Upper lobe of right lung (tissue), 1 donor: ENCODE measurements at places on chromosomes 16 and 17. TPM values are rescaled to one million over a fixed set of nuclear protein-coding genes. Genes with fewer than 3 reads are reported as not detected.
A peak's percentile ranks its signal among the peaks of the same experiment; 100 is the strongest.

GRCh38 chr16:75301804-75302203 lies 50.4 kb upstream of the BCAR1 start:
- no peak overlapping the region for H3K27ac ChIP-seq
- H3K36me3 ChIP-seq: peaks cover 28% of the 10 kb centered on the region
- H3K4me3 ChIP-seq: no peak overlapping the region
- peaks cover 21% of the 10 kb centered on the region for H3K4me1 ChIP-seq
- no peak for DNase-seq

DNA sequence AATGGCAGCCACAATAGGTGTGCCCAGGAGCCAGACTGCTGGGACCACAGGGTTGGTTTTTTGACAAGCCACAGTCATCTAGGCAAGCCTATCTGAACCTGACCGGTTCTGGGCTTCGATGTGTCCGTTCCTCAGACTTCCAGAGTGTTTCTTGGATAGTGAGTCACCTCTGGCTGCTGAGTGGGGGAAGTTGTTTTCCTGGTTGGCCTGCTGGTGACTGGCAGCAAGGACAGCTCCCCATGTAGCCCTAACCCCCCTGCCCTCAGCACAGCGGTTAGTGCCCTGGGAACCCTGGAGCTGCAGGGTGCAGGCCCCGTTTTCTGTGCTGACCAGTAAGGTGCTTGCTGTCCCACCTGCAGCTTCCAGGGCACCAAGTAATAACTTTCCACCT lies 65.5 kb downstream of the PLD6 start:
- H3K27ac ChIP-seq: no peak overlapping the region
- H3K27me3 ChIP-seq: no peaks in the 10 kb centered on the region
- DNase-seq: no peak
- H3K4me3 ChIP-seq: no peak overlapping the region

- H3K4me1 ChIP-seq: no peaks in the 10 kb centered on the region
- DNase-seq: no peak
- no peak overlapping the region for H3K4me3 ChIP-seq
- H3K27me3 ChIP-seq: no peaks in the 10 kb centered on the region
These were observed 87.3 kb downstream of the TMEM100 start for GRCh38 chr17:55635253-55635914.

DNA sequence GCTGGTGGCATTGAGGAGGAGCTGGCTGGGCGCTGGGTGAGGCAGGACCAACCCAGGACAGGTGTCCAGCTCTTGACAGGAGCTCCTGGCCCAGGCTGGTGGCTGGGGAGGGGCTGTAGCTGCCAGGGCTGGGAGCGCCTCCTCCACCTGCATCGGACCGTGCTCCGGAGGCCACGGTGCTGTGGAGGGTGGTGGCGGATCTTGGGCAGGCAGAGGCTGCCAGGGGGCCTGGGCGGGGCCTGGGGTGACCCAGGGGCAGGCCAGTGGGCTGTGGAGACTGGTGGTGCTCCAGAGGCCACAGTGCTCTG lies 32.0 kb downstream of the SOX8 start:
- H3K4me3 ChIP-seq: no peak overlapping the region
- H3K4me1 ChIP-seq: no peaks in the 10 kb centered on the region
- H3K36me3 ChIP-seq: no peaks in the 10 kb centered on the region
- H3K27me3 ChIP-seq: no peaks in the 10 kb centered on the region
- no peak for DNase-seq
- H3K27ac ChIP-seq: no peak overlapping the region

GRCh38 chr16:53896722-53897121 lies 192.8 kb downstream of the FTO start:
- no peaks in the 10 kb centered on the region for H3K36me3 ChIP-seq
- no peak for DNase-seq
- no peak overlapping the region for H3K4me3 ChIP-seq
- H3K27ac ChIP-seq: no peak overlapping the region

GRCh38 chr16:27317738-27318391 lies 4.1 kb downstream of the IL4R start:
- no peak for DNase-seq
- peak overlapping the region; percentile 98 for H3K4me3 ChIP-seq
- peak overlapping the region; percentile 99 for H3K27ac ChIP-seq
- H3K27me3 ChIP-seq: no peaks in the 10 kb centered on the region

- no peak overlapping the region for H3K27ac ChIP-seq
- H3K36me3 ChIP-seq: no peaks in the 10 kb centered on the region
- no peaks in the 10 kb centered on the region for H3K4me1 ChIP-seq
- no peaks in the 10 kb centered on the region for H3K27me3 ChIP-seq
- no peak overlapping the region for H3K4me3 ChIP-seq
- no peak for DNase-seq
These were observed 6.1 kb downstream of the KRT35 start for GRCh38 chr17:41474863-41475262.

DNA sequence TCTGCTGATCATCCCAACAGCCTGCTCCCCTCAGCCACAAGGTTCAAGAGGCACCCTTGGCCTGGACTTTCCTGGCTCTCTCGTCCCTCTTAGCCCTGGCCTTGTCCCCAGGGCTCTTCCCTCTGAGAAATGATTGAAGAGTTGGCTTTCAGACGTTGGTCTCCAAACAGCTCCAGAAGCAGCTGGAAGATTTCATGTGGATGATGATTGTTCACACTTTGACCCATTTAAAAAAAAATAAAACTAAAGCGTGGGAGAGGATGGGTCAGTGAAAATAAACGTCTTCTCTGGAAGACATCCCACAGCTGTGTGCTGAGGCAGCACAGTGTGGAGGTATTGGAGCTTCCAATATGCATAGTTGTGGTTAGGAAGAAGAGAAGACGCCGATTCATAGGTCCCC lies 54.7 kb upstream of the CDH11 start:
- H3K27ac ChIP-seq: no peak overlapping the region
- H3K4me1 ChIP-seq: no peaks in the 10 kb centered on the region
- no peaks in the 10 kb centered on the region for H3K27me3 ChIP-seq
- H3K36me3 ChIP-seq: no peaks in the 10 kb centered on the region
- DNase-seq: no peak

DNA sequence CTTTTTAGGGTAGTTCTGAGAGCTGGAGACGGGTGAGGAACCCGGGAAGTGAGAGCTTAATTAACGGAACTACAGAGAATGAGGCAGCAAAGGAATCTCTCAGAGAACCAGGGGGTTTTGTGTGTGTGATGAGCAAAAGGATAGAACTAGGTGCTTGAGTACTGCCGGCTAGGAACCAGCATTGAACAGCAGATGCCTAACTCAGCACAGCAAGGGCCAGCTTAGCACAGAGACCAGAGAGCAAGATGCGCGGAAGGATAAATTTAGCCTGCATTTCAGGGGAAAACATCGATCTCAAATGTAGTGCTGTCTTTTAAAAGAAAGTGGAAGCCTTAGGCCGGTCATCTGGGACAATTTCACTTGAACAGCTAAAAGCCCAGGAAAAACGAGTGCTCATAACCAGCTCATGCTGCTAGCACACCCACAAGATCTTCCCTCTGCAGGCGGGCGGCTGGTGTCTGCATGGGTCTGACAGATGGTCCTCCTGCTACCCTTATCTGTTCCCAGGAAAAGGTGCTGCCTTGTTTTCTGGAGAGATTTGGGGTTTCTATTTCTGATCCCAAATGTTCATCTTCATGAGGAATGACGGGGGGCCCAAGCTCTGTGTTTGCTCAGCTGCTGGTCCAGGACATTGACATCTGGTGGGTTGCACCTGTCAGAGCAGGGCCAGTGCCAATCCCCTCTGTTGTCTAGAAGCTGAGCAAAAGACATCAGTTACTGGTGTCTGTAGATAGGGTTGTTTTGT lies 103.9 kb downstream of the SOCS1 start:
- H3K4me1 ChIP-seq: no peaks in the 10 kb centered on the region
- H3K27me3 ChIP-seq: no peaks in the 10 kb centered on the region
- H3K36me3 ChIP-seq: no peaks in the 10 kb centered on the region
- H3K27ac ChIP-seq: no peak overlapping the region
- DNase-seq: no peak

DNA sequence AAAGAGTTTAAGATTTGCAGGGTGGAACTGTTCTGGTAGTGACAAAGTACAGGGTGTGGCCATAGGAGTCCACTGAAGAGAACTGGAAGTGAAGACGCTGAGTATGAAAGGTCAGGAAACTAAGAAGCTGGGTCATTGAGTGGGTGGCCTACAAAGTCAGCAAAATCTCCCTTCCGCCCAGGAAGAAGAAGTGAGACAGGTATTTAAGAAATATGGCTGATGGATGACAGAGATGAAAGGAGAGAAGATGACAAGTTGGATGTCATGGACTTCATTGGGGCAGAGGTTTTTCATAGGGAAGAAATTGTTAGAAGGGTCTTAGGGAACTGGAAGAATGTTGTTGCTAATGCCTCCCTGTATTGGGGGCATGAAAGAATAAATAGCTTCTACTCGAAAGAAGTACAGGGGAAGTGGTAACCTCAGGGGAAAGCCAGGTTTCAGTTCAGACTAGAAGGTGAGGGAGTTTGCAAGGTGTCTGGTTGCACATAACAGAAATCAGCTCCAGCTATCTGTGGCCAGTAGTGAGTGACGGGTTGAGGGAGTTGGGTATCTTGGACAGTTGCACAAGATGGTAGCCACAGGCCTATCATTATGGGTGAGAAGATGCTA lies 33.6 kb upstream of the MED13 start:
- H3K4me1 ChIP-seq: peaks cover 2% of the 10 kb centered on the region
- no peak for DNase-seq
- H3K27ac ChIP-seq: no peak overlapping the region
- H3K4me3 ChIP-seq: no peak overlapping the region
- no peaks in the 10 kb centered on the region for H3K36me3 ChIP-seq
- no peaks in the 10 kb centered on the region for H3K27me3 ChIP-seq

- H3K36me3 ChIP-seq: no peaks in the 10 kb centered on the region
- H3K4me1 ChIP-seq: no peaks in the 10 kb centered on the region
- no peak overlapping the region for H3K27ac ChIP-seq
- H3K27me3 ChIP-seq: no peaks in the 10 kb centered on the region
- no peak overlapping the region for H3K4me3 ChIP-seq
These were observed 1180.6 kb upstream of the CDH8 start for GRCh38 chr16:63216696-63217423.

Gene CDT1
- 1.0 TPM for total RNA-seq

GRCh38 chr16:53453928-53454327 lies 19.7 kb downstream of the RBL2 start:
- H3K27ac ChIP-seq: no peak overlapping the region
- no peaks in the 10 kb centered on the region for H3K4me1 ChIP-seq
- H3K36me3 ChIP-seq: peaks cover 96% of the 10 kb centered on the region
- no peaks in the 10 kb centered on the region for H3K27me3 ChIP-seq
- no peak for DNase-seq

Gene PRSS27
- total RNA-seq: 0.81 TPM

Gene DHRS7C
- not detected for total RNA-seq

GRCh38 chr16:10791048-10791447 lies 27.5 kb downstream of the TVP23A start:
- H3K36me3 ChIP-seq: no peaks in the 10 kb centered on the region
- no peak overlapping the region for H3K27ac ChIP-seq
- H3K4me1 ChIP-seq: no peaks in the 10 kb centered on the region
- no peak overlapping the region for H3K4me3 ChIP-seq

- peak; percentile 45 for DNase-seq
- no peak overlapping the region for H3K27ac ChIP-seq
- H3K4me1 ChIP-seq: no peaks in the 10 kb centered on the region
- H3K36me3 ChIP-seq: no peaks in the 10 kb centered on the region
These were observed 20.3 kb downstream of the PITPNM3 start for GRCh38 chr17:6536053-6536452.

DNA sequence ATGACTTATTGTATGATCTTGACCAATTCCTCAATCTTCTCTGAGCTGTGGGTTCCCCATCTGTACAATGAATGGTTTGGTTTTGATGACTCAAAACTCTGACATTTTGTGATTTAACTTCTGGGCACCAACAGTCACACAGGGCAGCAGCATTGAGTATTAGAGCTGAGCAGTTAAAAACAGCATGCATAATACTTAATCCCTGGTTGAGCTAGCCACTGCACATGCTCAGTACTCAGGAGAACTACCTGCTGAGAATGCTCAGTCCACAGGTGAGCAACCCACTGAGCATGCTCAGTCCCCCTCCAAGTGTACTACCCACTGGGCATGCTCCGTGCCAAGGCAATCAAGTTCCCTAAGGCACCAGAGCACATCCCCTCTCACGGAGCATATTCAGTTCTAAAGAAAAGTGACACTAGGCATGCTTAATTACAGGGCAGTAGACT lies 68.7 kb downstream of the AIPL1 start:
- H3K27ac ChIP-seq: no peak overlapping the region
- H3K36me3 ChIP-seq: no peaks in the 10 kb centered on the region
- peaks cover 7% of the 10 kb centered on the region for H3K27me3 ChIP-seq
- no peaks in the 10 kb centered on the region for H3K4me1 ChIP-seq

GRCh38 chr17:61284174-61284573 lies 115.5 kb upstream of the TBX2 start:
- H3K27ac ChIP-seq: no peak overlapping the region
- peaks cover 6% of the 10 kb centered on the region for H3K4me1 ChIP-seq
- no peak for DNase-seq
- H3K4me3 ChIP-seq: no peak overlapping the region
- no peaks in the 10 kb centered on the region for H3K36me3 ChIP-seq
- no peaks in the 10 kb centered on the region for H3K27me3 ChIP-seq

- no peak overlapping the region for H3K27ac ChIP-seq
- peaks cover 3% of the 10 kb centered on the region for H3K4me1 ChIP-seq
- H3K4me3 ChIP-seq: no peak overlapping the region
- H3K27me3 ChIP-seq: peaks cover 16% of the 10 kb centered on the region
These were observed 13.3 kb upstream of the C1QL1 start for GRCh38 chr17:44981221-44981968.

GRCh38 chr17:59287891-59288290 lies 43.6 kb upstream of the YPEL2 start:
- H3K27me3 ChIP-seq: no peaks in the 10 kb centered on the region
- H3K27ac ChIP-seq: no peak overlapping the region
- H3K4me1 ChIP-seq: peaks cover 9% of the 10 kb centered on the region
- no peak overlapping the region for H3K4me3 ChIP-seq
- no peak for DNase-seq

- DNase-seq: no peak
- no peak overlapping the region for H3K27ac ChIP-seq
- H3K27me3 ChIP-seq: no peaks in the 10 kb centered on the region
These were observed 91.8 kb downstream of the YPEL2 start for GRCh38 chr17:59423137-59423724.

GRCh38 chr17:39800540-39800939 lies 62.8 kb downstream of the GRB7 start:
- H3K27me3 ChIP-seq: no peaks in the 10 kb centered on the region
- H3K27ac ChIP-seq: no peak overlapping the region
- H3K4me3 ChIP-seq: no peak overlapping the region
- DNase-seq: no peak

Gene CCL16
- total RNA-seq: 0.58 TPM
